ENCODE measurements at places on chromosomes 6 and 20.

- no peak for DNase-seq
These were observed 70.4 kb downstream of the AKAP7 start for GRCh38 chr6:131205481-131206244.

GRCh38 chr6:42142118-42142835, at the start of gene C6orf132:
C6orf132 (minus strand) TSS chr6:42142620; CDS start chr6:42142444, 176 bp downstream.
- DNase-seq: peak; percentile 82

GRCh38 chr6:159540883-159541282, 152.2 kb downstream of the SOD2 start:
- no peak for DNase-seq

DNA sequence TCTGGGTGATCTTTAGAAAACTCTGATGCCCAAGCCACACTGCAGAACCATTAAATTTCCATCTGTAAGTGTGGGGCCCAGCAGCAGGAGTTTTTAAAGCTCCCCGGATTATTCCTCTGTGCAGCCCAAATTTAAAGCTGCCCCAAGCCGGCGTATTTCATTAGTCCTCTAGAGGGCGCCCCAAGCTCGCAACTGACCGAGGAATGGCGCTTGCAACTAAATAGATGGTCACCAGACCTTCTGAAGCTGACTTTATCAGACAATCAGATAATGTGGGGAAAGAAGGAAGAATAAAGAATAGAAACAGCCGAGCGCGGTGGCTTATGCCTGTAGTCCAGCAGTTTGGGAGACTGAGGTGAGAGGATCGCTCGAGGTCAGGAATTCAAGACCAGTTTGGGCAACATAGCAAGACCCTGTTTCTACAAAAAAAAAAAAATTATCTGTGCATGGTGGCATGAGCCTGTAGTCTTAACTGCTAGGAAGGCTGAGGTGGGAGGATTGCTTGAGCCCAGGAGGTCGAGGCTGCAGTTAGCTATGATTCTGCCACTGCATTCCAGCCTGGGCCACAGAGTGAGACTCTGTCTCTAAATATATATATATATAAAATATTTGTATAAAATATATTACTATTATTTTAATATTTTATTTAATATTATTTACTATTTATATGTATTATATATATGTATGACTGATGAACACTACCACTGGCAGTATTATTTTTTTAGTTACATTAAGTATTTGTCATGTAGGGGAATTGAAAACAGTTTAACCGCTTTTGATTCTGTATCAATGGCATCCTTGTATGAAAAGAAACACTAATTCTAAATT, 56.0 kb downstream of the OTOR start:
- DNase-seq: peak; percentile 79

GRCh38 chr6:69391106-69391505, 405.7 kb downstream of the LMBRD1 start:
- DNase-seq: no peak

- no peak for DNase-seq
These were observed 12.4 kb downstream of the EIF2S2 start for GRCh38 chr20:34099675-34100074.

- no peak for DNase-seq
These were observed 93.4 kb upstream of the NXT1 start for GRCh38 chr20:23257106-23257761.

DNA sequence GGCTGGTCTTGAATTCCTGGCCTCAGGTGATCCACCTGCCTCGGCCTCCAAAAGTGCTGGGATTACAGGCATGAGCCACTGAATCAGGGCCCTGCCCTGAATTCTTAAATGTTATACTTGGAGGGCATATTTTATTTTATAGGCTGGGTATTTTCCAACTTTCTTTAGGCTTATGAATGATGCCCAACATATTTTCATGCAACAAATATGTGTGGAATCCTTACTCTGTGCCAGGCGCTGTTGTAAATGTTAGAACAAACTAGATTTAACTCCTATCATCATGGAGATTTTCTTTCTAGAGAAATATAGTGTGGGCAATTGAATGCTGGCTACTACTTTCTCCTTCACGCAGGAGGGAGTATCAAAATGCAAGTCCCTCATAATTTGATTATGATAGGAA, 71.2 kb downstream of the SAMD5 start:
- DNase-seq: no peak

DNA sequence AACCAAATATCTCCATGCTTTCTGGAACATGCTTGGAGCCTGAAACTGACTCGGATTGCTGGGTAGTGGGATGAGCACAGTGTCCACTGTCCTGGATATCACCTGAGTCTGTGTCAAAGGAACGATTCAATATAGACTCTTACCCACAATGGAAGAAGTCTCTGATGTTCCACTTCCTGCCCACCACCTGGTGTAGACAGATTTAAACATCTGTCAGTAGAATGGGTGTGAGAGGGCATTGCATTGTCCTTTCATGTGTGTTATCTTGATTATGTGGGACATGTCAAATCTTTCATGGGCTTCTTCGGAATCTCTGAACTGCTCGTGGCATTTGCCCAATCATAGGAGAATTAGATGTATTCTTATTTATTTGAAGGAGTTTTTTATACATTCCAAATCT, 20.8 kb downstream of the ULBP3 start:
- no peak for DNase-seq

DNA sequence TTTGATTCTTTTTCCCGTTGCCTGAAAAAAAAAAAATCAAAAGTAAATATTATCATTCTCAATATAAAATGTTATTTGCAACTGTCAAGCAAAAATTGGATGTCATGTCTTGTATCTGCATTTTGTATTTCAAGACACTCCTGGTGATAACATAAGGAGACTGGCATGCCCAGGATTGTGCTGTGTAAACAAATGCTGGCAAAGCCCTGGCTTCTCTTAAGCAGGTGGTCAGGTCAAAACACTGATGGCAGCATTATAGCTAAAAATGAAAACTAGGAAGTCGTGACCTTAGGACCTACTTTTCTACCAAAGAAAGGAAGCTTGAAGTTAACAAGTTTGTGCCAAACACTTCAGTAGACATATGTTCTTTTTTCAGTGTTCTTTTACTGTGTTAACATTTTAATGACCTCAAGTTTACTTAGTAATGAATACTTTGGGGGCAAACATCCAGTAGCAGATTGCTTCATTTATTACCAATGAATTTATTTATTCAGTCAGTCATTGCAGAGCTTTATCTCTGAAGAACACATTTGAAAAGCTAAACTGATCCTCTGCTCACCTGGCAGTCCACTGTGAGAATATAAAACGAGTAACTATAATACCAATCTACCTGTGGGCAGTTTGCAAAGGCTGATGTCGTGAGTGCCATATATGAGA, 243.1 kb upstream of the FLRT3 start:
- no peak for DNase-seq

DNA sequence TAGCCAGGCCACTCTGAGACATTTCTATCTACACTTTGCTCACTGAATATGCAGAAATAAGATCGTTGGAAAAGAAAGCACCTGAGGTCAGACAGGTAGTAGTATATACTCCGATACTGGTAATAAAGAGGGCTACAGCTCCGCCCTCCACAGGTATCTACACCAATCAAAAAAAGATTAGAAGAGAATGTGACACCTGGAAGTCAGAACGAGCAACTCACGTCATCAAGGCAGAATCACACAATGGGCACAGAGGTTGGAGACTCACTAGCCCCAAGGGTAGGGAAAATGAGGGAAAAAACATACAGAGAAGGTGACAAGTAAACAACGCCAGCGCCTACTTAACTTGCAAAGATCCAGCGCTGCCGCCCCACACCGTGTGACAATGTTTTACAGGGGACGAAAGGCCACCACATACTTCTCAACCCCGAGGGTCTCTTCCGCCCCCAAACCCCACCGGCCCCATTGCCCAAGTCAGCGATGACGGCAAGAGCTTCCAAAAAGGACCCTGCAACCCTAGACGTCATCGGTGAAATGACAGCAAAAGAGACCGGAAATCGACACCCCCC, 653 bp downstream of the LMBRD1 start:
- no peak for DNase-seq

GRCh38 chr20:41478026-41478425, 111.4 kb upstream of the EMILIN3 start:
- DNase-seq: no peak

DNA sequence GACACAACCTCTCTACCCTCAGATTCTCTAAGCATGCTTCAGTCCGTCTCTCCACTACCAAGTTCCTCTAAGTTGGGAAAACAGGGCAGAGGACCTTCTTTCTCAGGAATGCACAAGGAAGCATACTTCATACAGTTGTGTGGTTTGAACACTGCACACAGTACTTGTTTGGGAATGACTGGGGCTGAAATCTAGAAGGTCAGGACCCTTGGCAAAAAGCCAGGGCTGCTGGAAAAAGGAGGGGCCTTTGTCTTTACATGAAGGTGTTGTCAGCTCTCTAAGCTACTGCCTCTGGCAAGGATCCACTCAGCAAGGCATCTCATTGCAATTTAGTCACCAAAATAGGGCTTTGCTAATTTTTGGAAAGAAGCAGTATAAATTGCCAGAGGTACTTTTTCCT, 20.7 kb upstream of the HEY2 start:
- DNase-seq: no peak

GRCh38 chr6:123622780-123623179, 14.0 kb downstream of the TRDN start:
- DNase-seq: no peak

GRCh38 chr6:13419422-13420195, 67.8 kb downstream of the GFOD1 start:
- no peak for DNase-seq

DNA sequence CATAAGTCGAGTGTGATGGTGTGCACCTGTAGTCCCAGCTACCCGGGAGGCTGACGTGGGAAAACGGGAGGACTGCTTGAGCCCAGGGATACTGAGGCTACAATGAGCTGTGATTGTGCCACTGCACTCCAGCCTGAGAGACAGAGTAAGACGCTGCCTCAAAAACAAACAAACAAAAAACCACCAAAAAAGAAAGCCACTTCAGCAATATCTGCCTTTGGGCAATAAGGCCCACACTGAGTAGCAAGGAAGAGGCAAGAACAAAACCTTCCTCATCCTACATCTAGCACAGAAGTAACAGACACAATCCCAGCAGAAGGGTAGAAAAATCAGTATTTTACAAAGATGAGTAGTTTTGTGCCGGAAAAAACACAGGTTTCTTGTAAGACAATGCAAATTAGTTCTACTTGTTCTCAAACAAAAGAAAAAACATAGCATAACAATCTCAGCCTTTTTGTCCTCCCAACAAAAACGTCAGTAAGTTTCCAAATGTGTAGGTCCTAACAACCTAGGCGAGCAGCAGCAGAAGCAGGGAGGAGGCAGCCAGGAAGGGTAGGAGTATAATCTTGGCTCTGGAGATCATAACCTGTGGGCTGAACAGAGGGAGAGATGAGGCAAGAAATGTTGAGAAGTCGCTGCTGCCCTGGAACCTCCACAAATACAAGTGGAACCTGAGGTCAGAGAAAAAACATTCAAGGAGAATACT, 5.7 kb downstream of the PPP1R10 start:
- DNase-seq: no peak

DNA sequence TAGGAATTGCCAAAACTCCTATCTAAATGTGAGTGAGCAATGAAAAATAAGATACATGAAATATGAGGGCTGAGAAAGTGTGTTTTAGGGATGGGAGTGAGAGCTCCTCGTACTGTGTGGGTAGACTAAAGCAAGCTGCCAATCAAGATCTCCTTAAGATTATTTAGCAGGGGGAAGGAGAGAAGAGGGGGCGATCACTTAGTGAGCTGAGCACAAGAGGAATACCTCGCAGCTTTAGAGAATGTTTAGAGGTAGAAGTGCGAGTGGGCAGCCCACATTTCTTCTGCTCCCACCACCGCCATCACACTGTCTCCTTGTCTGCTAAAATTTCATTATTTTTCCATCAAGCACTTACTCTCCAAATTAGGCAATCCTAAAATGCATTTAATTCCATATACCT, 312.6 kb downstream of the ALDH8A1 start:
- no peak for DNase-seq

- DNase-seq: no peak
These were observed 2.4 kb upstream of the MYLK4 start for GRCh38 chr6:2753110-2753489.

DNA sequence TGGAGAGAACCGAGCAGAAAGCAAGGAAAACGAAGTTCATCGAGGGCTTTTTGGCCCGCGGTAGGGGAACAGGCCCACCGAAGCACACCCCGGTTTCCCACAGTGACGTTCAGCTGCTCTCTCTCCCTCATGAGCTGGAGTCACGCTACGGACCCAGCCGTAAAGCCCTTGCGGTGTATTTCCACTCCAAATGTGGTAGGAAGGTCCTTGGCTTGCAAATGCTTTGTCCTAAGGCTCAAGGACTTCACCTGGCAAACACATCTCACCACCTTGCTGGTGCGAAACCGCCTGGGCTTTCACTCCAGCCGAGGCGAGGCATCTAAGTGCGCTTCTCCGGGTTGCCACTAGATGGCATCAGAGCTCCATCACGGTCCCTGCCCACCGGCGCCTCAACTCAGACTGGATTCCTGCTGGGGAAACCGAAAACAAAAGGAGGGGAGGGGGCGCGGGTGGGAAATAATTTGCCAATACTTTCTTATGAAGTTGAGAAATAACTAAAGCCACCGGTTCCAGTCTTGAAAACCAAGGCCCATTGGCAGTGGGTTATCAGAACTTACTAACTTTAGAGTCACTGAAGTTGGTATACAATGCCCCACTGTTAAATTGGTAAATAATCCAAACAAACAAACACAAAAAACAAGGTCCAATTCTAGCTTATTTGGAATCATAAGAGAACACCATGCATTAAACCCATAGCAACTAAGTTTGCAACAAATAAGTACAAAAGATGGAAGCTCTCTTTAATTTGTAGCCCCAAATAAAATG, 13.4 kb upstream of the FOXC1 start:
- peak; percentile 85 for DNase-seq

DNA sequence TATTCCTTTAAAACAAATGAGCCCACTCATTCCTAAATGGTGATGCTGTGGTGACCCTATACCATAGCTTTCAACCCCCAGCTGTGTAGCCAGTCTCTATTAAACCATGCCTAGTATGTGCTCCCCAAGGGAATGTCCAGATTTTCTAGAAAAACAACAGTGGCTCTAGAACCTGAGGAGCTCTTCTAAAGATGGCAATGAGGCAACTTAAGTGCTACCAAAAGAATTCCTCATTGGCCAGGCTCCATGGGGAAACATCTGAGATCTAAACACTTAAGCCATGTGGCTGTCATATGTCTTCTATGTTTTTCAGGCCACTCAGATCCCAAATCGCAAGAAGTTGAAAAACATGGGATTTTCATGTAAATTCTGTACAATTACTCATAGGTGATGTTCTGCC, 191.0 kb downstream of the TPBG start:
- peak; percentile 13 for DNase-seq

GRCh38 chr6:167839755-167840154, 13.0 kb downstream of the AFDN start:
- no peak for DNase-seq

DNA sequence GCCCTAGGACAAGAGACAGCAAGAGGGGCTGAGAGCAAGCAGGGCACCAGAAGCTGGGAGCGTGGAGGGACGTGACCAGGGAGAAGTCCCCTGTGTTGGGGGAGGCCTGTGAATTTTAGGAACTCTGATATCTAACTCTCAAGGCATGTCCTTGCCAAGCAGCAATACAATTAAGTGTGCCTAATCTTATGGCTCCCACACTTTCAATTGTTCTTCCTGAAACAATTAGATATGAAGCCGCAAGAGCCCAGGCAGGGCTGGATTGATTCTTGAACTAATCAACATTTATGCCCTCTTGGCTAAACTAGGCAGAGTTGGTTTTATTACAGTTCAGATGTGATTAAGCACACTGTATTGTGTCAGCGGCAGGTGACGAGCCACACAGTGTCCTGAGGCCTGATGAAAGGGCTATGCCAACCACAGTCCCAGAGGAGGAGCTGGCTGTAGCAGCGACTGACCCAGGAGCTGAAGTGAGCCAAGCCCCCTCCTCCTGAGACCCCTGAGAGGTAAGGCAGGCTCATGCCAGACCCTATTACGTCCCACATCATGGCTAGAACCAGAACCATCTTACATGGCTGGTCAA, 4.2 kb upstream of the MAVS start:
- no peak for DNase-seq

- no peak for DNase-seq
These were observed 18.3 kb downstream of the C20orf173 start for GRCh38 chr20:35510951-35511735.

All from GM03348 (cell line).